Midbrain (tissue), 1 donor: ENCODE measurements at places on chromosomes 12 and 14.

- DNase-seq, result no peak
Observed at GRCh38 chr14:76773188-76773885, 12.1 kb downstream of the VASH1 start.

DNA sequence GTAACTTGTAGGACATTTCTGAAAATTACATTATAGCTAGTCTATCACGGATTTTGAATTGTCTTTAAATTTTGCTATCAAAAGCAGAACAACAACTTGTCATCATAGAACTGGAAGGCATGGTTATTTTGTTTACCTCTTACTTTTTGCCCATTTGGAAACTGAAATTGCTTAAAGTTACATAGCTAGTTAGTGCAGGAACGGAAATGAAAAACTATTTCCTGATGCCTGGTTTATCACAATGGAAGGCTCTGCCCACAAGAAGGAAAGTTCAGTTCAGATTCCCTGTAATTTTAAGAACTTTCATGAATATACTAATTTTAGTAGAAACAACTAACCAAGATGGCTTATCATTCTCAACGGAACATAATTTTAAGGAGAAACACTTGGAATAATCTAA is 427.7 kb downstream of the RAD51B start:
- no peak for DNase-seq

- no peak for DNase-seq
Observed at GRCh38 chr12:92462527-92462926, 240.3 kb upstream of the PLEKHG7 start.

DNA sequence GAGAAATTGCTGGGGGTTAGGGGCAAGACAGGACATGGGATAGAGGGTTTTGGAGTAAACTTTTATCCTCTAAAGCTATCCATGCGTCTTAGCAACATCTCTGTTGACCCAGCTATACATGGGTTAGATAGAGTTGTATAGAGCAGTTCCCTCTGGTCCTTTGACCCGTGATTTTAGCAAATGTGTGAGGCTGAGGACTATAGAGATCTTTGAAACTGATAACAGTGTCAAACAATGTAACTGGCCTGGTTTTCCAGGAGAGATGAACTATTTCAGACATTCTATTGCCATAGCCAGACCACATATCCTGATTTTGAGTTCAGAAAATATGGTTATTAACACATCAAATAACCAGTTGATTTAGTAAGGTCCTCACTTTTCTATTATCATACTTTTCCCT is 60.4 kb downstream of the B4GALNT3 start:
- no peak for DNase-seq

DNA sequence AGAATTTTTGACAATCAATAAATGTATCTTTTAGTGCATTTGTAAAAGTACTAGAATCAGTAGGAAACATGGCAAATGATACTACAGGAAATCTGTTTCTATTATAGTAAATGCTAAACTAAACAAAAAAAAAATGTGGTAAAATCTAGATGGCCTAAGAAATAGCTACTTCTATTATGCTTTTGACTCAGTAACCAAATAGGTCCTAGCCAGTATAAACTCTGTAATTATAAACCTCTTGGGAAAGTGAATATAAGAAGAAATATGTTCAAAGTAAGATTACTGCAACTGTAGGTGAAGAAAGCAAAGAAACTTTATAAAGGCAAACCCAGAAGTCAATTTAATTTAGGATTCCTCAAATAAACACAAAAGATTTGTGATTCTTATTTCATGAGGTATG is 581.2 kb downstream of the LRFN5 start:
- no peak for DNase-seq

DNA sequence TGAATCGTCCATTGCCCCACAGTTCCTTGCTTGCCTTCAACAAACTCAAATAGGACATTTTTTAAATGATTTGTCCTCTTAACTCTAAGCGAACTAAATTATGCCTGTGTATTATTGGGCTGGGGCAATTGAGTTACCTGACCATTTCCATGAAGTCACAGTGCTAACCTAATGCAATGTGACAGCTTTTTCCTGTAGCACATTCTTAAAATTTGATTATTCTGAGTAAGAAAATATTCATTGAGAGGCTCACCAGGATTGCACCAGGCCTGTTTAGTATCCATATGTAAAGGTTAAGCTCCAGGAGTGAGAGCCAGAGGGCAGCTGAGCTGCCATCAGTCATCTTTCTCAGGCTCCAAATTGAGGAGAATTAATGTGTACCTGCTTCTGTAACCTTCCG is 90.9 kb downstream of the GPR65 start:
- no peak for DNase-seq

DNA sequence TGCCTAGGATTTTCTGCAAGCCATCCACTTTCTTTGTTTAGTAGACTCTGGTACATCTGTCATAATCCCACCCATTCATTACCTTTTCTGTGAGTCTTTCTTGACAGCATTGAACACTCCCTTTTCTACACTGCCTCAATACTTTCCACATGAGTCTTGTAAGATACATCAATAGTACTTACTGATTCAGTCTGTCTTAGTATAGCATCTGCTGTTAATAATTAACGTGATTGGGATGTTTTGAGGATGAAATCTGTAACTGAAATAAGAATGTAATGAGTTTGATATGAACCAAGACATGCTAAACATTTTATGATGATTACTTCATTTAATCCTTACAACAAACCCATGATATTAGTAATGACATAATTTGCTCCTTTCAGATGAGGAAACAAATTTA is 196.2 kb upstream of the FOXG1 start:
- DNase-seq, result no peak

DNA sequence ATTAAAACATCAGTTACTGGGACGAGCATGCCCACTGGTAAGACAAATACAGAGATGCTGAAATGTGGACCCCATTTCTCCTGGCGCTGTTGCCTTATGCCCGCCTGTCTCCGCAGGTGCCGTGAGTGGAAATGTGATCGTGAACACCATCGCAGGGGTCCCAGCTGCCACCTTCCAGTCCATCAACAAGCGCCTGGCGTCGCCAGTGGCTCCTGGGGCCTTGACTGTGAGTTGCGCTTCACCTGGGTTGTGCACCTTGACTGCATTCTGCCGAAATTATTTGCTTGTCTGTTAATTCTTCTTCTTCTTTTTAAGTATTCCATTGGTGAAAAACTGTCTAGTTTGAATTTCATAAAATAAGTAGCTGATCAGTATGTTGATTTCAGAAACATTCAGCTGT is 89.1 kb downstream of the DDX51 start:
- no peak for DNase-seq

DNA sequence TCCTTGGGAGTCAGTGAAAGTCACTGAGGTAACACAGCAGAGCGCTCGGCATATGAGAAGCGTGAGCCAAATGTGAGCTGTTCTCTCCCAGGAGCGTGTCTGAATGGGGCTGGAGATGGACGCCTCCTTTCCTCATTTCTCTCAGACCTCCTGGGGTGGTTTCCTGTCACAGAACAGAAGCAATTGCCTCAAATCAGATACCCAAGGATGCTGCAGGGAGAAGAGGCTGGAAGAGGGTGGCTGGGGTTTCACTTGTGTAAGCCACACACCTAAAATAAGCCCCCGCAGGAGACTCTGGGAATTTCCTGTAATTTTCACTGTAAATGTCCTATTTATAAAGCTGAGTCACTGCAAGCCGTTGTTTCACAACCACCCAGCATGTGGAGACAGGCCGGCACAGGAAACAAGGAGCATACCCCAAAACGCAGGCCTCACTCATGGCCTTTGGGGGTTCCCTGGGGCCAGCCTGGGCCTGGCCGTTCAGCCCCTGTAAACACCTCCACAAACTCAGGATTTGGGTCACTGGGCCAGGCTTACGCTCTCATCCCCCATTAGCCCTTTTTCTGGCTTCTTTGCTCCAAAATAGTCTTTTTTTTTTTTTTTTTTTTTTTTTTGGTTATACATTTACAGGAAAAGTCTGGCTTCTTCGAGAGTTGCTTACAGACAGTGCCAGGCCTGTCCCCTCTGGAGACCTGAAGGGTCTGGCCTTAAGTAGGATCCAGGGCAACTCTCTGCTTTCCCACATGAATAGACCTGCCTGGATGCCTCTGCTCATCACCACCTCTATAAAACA is 55.3 kb downstream of the VCPKMT start:
- no peak for DNase-seq

GRCh38 chr12:11661491-11662089 is 12.1 kb downstream of the ETV6 start:
- DNase-seq, result no peak

DNA sequence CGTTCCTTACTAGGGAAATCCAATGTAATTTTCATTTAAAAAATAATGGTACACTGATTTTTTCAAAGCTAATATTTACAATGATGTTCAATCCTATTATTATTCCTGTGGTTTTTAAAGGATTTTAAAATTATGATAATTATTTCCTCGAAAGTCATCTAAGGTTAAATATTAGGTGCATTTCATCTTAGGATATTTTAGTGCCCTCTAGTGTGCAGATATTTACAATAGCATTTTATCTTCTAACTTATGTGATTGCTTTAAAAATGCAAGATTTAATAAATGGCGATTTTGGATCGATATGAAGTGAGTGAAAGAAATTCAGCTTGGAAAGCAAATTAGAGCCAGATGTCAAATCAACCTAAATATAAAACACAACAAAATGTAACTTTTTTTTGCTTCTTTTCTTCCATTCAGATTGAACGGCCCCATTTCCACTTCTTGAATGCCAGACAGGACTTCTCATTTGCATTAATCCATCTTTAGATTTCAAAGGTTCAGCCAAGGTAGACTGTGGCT is 293.5 kb downstream of the SLC6A15 start:
- DNase-seq, result no peak

GRCh38 chr12:75660107-75660530 is 148.7 kb upstream of the KRR1 start:
- DNase-seq, result no peak

DNA sequence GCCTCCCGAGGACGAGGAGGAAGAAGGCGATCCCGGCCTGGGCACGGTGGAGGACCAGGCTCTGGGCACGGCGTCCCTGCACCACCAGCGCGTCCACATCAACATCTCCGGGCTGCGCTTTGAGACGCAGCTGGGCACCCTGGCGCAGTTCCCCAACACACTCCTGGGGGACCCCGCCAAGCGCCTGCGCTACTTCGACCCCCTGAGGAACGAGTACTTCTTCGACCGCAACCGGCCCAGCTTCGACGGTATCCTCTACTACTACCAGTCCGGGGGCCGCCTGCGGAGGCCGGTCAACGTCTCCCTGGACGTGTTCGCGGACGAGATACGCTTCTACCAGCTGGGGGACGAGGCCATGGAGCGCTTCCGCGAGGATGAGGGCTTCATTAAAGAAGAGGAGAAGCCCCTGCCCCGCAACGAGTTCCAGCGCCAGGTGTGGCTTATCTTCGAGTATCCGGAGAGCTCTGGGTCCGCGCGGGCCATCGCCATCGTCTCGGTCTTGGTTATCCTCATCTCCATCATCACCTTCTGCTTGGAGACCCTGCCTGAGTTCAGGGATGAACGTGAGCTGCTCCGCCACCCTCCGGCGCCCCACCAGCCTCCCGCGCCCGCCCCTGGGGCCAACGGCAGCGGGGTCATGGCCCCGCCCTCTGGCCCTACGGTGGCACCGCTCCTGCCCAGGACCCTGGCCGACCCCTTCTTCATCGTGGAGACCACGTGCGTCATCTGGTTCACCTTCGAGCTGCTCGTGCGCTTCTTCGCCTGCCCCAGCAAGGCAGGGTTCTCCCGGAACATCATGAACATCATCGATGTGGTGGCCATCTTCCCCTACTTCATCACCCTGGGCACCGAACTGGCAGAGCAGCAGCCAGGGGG is 979 bp downstream of the KCNA5 start:
- DNase-seq, result no peak

GRCh38 chr14:23077962-23078361 is 17.0 kb downstream of the ACIN1 start:
- DNase-seq, result no peak

GRCh38 chr12:12022306-12022936 is 48.3 kb upstream of the BCL2L14 start:
- no peak for DNase-seq

- no peak for DNase-seq
Observed at GRCh38 chr14:100655741-100656085, 68.5 kb upstream of the BEGAIN start.

DNA sequence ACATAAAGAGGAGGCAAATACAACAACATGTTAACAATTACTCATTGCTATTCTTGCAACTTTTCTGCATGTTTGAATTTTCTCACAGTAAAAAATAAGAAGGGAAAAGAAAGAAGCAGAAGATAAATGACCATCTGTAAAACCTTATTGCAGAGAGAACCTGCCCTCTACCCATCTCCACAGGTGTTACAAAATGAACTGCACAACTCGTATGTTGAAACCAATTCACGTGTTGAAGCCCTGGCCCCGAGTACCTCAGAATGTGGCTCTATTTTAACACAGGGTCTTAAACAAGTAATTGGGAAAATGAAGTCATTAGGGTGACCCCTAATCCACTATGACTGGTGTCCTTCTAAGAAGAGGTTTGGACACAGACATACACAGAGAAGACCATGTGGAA is 39.5 kb downstream of the FOXN3 start:
- no peak for DNase-seq

DNA sequence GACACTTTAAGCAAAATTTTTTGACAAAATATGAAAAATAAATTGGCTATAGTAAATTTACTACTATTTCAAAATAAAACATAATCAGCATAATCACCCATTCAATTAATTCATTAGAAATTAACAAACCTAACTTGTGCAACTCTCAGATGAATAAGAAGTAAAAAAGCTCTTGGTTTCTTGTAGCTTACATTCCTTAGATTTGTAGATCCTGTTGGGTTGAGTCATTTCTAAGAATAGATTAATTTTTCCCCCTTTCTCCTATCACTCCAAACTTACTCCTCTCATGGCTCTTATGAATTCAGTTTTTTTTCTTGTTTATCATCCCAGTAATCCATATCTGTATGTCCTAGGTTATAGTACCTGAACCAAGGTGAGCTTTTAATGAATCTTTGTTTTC is 230.9 kb upstream of the LRIG3 start:
- DNase-seq, result no peak

DNA sequence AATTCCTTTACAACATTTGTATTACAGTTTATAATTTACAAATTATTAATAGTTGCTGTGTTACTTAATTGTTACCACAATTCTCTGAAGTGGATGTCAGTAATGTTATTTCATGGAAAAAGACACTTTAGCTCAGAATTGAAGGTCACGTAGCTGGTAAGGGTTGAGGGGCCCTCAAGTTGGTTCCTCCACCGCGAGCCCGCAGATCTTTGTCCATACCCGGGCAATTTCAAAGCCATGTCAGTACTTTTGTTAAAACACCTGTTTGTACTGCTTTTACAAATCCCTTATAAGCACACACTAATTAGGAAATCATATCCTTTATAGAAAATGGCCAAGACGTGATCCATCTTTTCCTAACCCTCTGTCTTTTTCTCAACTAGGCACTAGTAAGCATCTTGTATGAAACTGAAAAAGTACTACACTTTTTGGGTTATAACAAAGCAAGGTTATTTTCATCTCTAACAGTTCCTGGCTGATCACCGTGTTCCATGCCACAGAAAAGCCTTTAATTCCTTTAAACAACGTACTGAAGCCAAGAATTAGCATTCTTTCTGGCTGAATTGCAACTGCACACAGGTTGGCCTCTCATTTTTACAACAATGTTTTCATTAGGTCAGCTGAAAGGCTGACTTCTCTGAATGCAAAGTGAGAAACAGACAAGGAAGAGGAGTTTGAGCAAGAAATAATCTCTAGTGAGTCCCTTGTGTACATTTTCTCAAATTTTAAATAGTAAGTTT is 76.1 kb downstream of the CNTN1 start:
- peak; percentile 68 for DNase-seq

- DNase-seq, result peak; percentile 35
Observed at GRCh38 chr14:32345311-32345791, 16.3 kb downstream of the AKAP6 start.
